ENCODE measurements at places on chromosomes 4 and X.

DNA sequence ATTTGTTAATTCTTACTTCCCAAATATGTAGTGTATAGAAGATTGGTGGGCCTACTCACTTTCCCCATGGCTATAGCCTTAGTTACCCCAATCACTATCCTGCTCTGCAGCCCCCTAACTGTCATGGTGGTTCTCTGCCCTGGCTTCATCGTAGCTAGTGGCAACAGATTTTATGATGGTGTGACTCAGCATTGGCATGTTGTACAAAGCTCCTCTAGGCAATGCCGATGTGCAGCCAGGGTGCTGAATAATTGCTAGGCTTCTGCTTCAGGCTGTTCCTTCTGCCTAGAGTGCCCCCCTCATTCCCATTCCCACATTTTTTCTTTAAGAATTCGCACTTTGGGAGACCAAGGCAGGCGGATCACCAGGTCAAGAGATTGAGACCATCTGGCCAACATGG is 35.2 kb downstream of the AFF2 start:
- DNase-seq, result no peak

DNA sequence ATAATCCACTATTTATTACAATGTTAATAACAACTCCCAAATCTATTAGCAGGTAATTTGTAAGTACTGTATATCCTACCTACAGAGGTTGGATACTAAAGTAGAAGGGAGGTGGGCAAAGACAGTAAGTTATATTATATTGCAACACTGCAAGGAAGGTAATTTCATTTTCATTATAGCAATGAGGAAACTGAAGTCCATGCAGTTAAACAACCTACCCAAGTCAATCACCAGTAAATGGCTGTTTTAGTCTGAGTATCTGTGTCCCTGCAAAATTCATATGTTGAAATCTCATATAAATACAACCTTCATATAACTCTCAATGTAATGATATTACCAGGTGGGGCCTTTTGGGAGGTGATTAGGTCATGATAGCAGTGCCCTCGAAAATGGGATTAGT is 114.4 kb downstream of the SCLT1 start:
- DNase-seq, result no peak

DNA sequence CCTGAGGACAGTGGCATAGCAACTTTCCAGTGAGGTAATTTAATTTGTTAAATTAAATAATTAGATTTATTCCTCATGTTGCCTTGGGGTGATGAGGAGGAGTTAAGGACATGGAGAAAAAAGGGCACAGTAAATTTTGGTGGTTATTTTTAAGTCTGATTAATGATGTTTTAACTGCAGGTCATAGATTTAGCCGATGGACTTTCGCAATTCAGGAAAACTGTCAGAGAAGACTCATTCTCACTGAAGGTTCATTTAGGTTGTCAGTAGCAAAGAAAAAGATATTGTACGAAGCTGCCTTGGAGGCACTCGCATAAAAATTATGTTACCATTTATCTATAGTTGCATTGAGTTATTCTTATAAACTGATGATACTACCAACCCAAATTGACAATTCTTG is 164.2 kb upstream of the PITX2 start:
- DNase-seq, result no peak

DNA sequence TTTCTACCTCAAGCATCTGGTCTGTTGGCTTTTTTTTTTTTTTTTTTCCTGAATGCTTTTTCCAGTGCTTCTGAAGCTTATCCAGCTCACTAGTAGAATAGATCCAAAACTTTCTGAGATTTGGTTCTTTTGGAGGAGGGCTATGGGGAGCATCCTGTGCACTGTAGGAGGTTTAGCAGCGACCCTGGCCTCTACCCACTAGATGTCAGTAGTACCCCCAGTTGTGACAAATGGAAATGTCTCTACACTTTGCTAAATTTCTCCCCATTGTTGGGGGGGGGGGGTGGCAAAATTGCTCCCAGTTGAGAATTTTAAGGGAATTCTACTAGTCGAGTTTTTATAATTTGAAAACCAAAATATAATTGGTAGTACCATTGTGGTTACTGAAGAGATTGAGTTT is 23.0 kb upstream of the PPA2 start:
- DNase-seq, result no peak

DNA sequence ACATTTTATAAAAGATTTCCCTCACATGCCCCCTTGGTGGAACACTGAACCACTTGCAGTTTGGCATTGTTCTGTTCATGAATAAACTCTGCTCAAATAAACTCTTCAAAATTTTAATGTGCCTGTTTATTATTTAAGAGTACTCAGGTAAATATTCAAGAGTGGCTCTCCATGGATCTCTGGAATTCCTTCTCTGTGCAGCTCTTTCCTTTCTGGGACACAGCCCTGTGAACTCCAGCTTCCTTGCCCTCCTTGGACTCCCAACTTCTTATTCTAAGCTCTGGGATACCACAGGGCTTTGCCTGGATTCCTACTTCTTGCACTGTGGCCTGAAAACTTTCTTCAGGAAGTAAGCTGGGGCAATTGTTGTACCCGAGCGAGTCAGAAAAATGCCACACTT is 8.3 kb downstream of the BEX3 start:
- no peak for DNase-seq

- no peak for DNase-seq
These were observed 105.8 kb downstream of the NFKB1 start for GRCh38 chr4:102606846-102607450.

DNA sequence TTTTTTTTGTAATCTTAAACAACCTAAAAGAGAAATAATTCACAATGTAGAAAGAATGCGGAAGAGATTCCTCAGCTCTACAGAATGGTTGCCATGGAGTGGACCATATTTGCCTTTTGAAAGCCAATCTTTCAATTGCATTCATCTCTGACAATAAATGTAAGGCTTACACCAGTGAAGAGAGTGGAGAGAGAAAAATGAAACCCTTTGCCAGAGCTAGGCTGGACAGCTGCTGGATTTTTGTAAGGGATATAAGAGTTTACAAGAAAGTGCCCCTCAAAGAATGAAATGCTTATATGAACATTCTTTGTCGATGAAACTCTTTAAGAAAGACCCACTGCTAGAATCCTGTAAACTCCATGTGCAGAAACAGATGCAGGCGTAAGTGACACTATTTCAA is 66.0 kb upstream of the FAT1 start:
- DNase-seq, result no peak

GRCh38 chr4:186727977-186728519 is 4.4 kb upstream of the FAT1 start:
- DNase-seq, result no peak

DNA sequence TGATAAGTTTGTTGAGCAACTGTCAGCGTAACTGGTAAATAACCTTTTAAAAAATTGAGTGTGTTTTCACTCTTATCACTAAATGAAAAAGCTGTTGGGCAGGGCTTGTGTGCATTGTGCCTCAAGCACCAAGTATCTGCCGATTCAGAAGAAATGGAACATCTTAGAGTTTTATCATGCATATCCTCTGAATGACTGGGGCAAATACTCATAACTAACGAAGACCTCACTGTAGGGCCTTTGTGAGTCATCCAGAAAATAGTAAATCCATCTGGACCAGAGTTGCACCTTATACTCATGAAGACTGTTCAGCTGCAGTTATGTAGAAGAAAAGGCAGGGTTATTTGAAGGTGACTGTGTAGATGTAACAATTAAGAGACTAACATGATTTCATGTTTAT is 222.1 kb downstream of the CAMK2D start:
- no peak for DNase-seq
